Epithelial cell of proximal tubule (primary cell): ENCODE measurements at places on chromosomes 3 and 15. TPM values are rescaled to one million over a fixed set of nuclear protein-coding genes. Genes with fewer than 3 reads are reported as not detected.

- DNase-seq = no peak
Measured at GRCh38 chr3:55630921-55631299, 143.8 kb upstream of the WNT5A start.

DNA sequence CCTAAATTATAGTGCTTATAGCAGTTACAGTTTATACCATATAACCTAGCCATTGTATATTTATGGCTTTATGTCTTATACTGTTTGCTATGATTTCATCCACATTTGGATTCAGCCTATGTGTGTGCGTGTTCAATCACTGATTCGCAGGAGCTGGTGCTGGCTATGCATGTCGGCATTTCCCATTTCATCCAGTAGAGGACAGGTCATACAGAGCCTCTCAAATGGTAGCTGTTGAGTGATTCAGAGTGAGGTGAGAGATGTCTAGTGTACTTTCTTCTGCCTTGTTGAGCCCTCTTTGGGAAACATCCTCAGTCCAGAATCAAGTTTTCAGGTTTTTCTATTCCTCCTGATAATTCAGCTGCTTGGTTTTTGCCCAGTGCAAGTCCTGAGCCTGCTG is 76.1 kb downstream of the FRMD4B start:
- DNase-seq = peak; percentile 30

DNA sequence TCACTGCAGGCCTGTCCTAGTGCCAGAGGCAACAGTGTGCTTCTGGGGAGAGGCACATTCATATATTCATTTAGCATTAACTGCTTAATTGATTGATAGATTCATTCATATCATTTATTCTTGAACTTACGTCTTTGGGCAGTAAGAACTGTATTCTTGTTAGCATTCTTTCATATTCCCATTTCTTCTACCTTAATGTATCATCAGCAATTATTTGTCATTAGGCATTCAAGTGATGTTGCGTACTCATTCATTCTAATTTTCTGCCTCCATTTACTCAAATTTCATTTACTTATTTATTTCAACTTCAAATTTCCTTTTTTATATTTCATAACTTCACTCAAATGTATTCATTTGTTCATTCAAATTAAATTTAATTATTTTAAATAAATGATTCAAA is 31.5 kb upstream of the CCR4 start:
- DNase-seq = no peak

The CLRN1 gene
- not detected in 2 replicates for total RNA-seq

- DNase-seq = no peak
Measured at GRCh38 chr3:1953536-1953935, 145.1 kb upstream of the CNTN4 start.

DNA sequence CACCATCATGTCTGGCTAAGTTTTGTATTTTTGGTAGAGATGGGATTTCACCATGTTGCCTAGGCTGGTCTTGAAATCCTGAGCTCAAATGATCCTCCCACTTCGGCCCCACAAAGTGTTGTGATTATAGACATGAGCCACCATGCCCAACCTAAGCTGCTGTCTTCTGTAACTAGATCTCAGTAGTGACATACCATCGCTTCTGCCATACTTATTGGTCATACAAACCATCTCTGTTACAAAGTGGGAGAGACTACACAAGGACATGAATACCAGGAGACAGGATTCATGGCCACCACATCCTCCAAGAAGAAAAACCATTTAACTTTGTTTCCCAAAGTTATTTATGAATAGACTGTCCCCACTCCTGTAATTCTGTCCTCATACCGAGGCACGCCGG is 81.3 kb downstream of the SMAD6 start:
- DNase-seq = no peak

The PHC3 gene
- total RNA-seq = 13.0 and 18.5 TPM in 2 replicates

The GOLGA8S gene
- not detected in 2 replicates for total RNA-seq

GRCh38 chr3:195086341-195086740 is 184.6 kb downstream of the XXYLT1 start:
- no peak for DNase-seq

The GOLGA8Q gene
- not detected in 2 replicates for total RNA-seq

GRCh38 chr3:77244981-77245380 is 205.1 kb downstream of the ROBO2 start:
- DNase-seq = no peak

The CCDC80 gene
- 11.6 and 12.2 TPM in 2 replicates for total RNA-seq

GRCh38 chr3:160697637-160698380 is 20.8 kb downstream of the ARL14 start:
- no peak for DNase-seq

DNA sequence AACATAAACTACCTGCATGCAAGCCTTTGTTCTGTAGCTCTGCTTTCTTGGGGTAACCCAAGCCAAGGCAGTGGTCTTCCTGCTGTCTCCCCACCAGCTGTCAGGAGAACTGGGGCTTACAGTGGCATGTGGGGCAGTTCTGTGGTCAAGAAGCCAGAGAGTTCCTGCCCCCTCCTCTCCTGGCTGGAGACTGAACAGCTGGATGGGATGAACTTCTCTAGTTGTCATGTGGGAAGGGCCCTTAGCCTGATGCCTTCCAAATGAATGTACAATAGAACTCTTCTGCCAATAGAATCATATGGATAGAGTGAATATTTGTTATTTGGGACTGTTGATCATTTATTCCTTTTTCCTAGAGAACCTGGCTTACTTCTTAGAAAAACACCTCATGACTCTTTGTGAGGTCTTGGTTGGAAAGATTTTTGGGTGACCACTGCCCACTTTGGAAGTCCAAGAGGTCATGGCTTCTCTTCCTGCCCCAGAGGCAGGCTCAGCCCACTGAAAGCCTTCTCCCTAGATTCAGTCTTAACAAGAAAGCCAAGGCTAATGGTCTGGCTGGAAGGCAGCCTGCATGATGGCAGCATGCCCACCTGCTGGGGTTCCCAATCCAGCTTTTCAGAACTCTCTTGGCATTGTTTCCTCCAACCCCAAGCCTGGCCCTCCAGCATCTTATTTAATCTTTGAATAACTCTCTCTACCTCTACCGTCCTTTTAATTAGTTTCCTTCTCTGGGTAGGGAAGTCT is 462.9 kb upstream of the PROK2 start:
- no peak for DNase-seq

- DNase-seq = no peak
Measured at GRCh38 chr3:36147934-36148558, 232.3 kb upstream of the STAC start.

The GOLGA8T gene
- not detected in 2 replicates for total RNA-seq

- DNase-seq = no peak
Measured at GRCh38 chr15:85151861-85152260, 170.2 kb downstream of the PDE8A start.

DNA sequence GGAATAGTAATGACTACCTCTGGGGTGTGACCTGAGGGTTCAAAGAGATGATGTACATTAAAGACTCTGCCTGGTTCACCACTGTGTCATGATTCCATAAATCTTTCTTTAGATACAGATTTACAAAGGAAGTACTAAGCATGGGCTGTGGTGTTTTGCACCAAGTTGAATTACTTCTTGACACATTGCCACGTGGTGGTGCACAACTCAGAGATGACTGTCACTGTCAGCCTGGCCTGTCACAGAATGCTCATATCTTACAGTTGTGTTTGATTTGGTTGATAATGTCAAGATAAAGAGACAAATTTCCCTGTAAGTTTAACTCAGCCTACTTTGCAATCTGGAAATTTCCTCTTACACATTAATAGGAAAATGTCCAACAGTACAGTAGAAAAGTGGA is 3.2 kb downstream of the CTDSPL start:
- DNase-seq = no peak

The CCDC66 gene
- 3.5 and 6.1 TPM in 2 replicates for total RNA-seq

GRCh38 chr15:89278307-89278706 is 34.5 kb downstream of the FANCI start:
- no peak for DNase-seq

The MORC1 gene
- total RNA-seq = not detected in 2 replicates

The SLC28A2 gene
- total RNA-seq = not detected in 2 replicates

DNA sequence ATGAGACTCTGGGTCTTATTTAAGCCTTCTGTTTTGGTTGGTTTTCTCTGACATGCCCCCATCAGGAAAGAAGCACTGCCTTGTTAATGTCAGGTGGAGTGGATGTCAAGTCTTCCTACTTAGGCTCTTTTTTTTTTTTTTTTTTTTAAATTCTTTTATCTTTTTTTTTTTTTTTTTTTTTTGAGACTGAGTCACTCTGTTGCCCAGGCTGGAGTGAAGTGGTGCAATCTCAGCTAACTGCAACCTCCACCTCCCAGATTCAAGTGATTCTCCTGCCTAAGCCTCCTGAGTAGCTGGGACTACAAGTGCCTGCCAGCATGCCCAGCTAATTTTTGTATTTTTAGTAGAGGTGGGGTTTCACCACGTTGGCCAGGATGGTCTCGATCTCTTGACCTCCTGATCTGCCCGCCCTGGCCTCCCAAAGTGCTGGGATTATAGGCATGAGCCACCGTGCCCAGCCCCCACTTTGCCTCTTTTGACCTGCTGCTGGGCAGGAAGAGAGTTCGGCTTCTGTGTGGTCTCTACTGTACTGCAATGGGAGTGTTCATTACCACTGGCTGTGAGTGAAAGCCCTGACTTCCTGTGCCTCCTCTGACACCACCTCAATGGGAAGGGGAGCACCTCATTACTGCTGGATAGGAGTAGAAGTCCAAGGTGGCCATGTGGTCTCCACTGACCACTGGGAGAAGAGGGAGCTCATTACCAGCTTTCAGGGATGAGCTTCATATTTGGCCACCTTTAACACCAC is 10.9 kb downstream of the CTDSPL start:
- DNase-seq = no peak

The SLC35G2 gene
- 6.8 and 7.6 TPM in 2 replicates for total RNA-seq

The ANKUB1 gene
- total RNA-seq = not detected in 2 replicates

DNA sequence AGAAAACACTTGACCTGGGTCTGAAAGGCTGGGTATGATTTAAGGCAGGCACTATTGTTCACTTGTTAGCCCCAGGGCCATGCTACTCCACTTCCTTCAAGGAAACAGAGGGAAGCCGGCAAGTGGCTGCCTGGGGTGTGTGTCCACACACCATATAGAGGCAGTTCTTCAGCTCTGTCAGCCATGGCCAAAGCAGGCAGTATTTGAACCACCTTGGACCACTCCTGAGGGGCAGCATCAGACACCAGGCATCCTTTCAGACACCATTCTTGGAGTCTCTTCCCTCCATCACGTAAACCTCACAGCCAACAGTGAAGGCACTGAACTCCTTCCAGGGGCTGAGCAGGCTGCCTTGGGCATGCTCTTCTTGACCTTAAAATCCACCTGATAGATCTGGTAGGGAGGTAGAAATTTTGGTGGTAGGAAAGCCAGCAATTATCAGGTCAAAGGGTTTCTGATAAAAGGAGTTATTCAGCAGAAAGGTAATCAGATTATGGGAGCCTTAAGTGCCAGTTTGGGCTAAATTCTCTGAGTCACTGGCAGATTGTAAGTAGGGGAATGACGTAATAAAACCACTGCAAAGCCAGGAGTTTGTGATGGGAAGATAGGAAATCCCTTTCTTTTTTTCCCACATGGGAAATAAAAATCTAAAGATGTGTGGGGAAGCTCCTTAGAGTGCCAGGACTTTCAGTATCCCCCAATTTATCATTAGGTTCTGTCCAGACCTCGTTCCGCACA is 20.2 kb downstream of the TGFBR2 start:
- DNase-seq = no peak

GRCh38 chr3:4231041-4231440 is 72.1 kb upstream of the SETMAR start:
- DNase-seq = no peak
